ENCODE measurements at places on chromosomes 2 and 18.

GRCh38 chr18:3450012-3450798 is at the start of gene TGIF1:
TSS of gene TGIF1 (plus strand) at chr18:3450172. CDS start at chr18:3450490, 318 bp downstream.
- DNase-seq, result peak; percentile 77

- no peak for DNase-seq
Observed at GRCh38 chr2:149070681-149071320, 32.3 kb downstream of the LYPD6B start.

DNA sequence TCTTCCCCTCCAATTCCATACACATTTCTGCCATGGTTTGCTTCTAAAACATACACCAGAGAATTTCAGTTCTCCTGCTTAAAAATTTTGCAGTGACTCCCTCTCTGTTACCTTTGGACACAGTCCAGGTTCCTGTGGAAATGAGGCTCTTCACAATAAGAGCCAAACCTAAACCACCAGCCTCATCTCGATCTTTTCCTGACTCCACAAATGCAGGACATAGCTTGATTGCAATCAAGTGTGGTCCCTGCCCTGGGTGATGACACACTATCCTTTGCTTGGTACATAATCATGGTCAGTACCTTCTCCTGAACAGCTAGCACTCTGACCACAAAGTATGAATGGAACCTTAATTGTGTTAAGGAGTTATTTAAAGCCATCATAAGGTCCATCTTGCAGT is 134.9 kb upstream of the CHAC2 start:
- DNase-seq, result peak; percentile 2

- DNase-seq, result no peak
Observed at GRCh38 chr18:48843162-48843561, 107.6 kb downstream of the SMAD7 start.

DNA sequence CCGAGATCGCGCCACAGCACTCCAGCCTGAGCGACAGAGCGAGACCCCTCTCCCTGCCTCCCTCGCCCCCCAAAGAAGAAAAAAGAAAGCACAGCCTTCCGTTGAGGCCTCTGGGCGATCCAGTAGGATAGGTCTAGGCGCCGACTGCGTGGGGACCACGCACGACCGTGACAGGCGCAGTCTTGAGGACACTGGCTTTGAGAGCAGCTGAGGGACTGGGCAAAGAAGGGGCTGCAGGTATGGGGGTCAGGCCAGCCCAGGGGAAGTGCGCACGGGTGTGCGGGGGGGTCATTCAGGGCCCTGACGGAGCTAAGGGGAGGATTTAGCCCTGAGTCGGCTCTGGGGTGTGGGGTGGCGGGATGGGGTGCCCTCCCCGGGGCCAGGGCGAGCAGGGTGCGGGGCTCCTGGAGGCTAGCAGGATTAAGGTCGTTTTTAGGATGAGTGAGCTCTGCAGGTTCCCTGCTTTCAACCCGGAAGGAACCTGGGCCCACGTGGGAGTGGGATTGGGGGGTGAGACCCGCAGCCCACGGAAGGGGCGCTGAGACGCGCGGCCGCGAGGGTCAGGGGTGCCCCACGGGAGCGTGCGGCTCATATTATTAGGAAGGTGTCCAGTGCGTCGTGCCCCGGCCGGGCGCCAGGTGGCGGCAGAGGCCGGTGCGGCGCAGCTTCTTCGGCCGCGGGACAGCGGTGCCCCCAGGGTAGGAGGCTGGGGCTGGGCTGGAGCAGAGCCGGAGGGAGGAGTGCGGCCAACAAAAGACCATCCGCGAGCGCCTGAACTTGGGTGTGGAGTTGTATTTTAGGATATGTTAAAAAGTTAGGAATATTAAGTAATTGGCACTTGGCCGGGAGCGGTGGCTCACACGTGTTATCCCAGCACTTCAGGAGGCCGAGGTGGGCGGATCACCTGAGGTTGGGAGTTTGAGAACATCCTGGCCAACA is 20.5 kb upstream of the ZNF236 start:
- DNase-seq, result peak; percentile 35

DNA sequence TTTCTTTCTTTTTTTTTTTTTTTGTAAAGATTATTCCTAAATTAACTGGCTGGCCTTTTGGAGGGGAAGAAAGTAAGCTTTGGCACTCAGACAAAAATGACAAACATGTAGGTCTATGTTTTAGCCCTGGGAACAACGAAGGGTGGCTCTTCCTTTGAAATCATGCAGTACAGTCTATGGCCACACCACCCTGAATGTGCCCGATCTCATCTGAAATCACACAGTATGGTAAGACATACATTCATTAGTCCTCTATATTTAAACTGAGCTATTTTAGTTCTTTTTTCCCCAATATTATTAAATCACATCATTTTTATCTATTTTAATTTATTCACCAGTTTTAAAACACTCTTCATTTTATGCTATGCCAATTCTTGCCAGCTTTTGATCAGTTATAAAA is 48.2 kb downstream of the PLA2R1 start:
- no peak for DNase-seq

Data from IMR-90 (cell line).